ENCODE measurements at places on chromosomes 12 and 14. TPM values are rescaled to one million over a fixed set of nuclear protein-coding genes. Genes with fewer than 3 reads are reported as not detected.

GRCh38 chr14:64186231-64187129 is 107.7 kb downstream of the ESR2 start:
- DNase-seq: no peak

Gene NELL2
- 16.4 TPM for polyA plus RNA-seq

- no peak for DNase-seq
Measured at GRCh38 chr14:75220156-75220555, 43.7 kb upstream of the TMED10 start.

Gene TSHR
- polyA plus RNA-seq: 0.12 TPM

DNA sequence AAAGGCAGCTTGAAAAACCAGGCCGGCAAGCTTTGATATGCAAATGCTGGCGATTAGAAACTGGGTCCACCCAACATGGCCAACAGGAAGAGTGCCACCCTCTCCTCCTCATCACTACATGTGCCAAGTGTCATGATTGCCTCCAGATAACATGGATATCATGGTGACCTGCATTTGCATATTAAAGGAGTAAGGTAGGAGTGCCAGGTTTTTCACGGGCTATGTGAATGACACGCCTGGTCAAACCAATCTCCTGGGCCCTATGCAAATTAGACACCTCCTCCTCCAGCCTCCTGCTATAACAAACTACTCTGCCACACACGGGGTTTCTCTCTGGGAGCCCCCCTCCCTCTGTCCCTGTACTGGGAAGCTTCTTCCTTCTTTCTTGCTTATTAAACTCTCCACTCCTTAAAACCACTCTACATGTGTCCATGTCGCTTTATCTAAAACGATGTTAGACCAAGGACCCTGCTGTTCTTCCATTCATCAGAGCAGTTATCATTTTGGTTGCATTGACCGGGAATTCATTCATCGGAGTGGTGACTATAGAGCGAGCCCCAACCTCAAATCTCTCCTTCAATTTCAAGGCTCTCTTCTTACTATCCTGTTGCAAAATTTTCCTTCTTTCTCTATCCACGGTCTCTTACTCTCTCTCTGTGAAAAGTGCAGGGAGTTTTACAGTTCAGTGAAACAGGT is 27.5 kb downstream of the APOBEC1 start:
- peak; percentile 19 for DNase-seq

DNA sequence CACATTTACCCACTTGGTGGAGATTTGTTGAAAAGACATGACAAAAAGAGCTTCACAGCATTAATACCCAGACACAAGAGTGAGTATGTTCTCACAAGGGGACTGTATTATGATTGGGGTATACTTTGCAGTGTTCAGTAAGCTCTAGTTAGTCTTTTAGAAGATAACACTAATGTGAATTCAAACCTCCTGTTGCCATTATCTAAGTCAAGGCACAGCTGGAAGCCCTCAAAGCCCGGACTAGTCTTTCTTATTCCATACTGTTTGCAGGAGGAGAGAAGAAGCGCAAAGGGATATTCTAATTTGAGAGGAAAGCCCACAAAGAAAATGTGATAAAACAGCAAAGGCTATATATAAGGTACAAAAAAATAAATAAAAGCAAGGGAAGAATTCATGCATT is 445.9 kb downstream of the SOX5 start:
- DNase-seq: no peak

DNA sequence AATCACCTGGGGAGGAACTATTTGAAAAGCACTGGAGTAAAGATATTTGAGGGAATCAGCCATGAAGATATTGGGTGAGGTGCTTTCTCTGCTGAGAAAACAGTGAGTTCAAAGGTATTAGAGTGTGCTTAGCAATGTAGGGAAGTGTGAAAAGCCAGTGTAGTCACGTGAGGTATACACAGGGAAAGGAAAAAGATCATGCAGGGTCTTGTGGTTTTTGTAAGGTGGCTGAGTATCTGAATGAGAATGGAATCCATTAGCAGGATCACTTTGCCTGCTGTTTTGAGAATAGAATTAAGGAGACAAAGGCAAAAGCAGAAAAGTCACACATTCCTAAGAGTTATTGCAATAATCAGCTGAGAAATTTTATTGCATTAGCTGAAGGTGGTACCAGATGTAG is 193.0 kb downstream of the PIK3C2G start:
- no peak for DNase-seq

Data from renal pelvis (tissue), 12 donors.